Activated CD4-positive, CD25-positive, alpha-beta regulatory T cell treated with anti-CD3 and anti-CD28 coated beads, Interleukin-2, amount 50 U/mL, for 24 hours (primary cell): ENCODE measurements at places on chromosomes 12 and 14.

GRCh38 chr14:34629344-34629656 lies 648 bp downstream of the SNX6 start:
- no peak for ATAC-seq

DNA sequence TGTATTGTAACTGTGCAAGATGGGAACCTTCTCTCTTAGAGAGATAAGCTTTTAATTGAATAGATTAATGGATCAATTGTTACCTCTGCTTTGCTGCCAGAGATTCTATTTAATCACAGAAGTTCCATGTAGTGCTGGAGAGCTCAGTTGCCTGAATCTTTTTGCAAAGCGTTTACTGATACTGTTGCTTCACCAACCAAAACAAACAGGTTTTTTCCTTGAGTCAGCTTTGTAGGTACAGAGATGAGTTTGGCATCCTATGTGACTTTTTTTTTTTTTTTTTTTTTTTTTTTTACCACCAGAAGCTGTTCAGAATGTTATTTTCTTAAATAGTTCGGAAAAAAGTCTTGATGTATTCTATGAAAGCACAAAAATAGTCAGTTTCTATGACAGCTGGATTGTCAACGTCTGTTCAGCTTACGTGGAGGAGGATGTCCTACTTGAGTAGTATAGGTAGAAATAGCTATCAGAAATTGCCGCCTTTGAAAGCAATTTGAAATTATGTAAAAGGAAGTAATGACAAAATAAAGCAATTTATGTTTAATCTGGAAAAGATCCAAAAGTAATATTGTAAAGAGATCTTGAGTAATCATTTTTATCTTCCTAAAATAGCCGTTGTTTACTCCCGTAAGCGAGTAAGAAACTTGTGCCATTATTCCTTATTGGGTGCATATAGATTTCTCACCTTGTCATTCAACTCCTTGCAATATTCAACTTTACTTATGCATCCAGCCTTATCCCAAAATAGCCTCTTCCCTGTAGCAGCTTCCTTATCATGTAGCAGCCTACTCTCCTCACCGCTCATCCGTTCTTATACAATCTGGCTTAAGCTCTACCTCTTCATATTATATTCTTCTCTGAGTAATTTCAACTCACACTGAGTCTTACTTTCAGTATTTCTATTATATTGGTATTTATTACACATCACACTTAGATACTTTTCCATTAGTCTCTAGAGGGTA lies 5.2 kb downstream of the LRRK2 start:
- ATAC-seq: no peak

GRCh38 chr12:57592551-57593165 lies 1.7 kb downstream of the PIP4K2C start:
- ATAC-seq: no peak

GRCh38 chr14:88004506-88005036 lies 364 bp upstream of the GPR65 start:
- no peak for ATAC-seq

- no peak for ATAC-seq
These were observed 270.1 kb downstream of the ZFP36L1 start for GRCh38 chr14:68522510-68523325.

- no peak for ATAC-seq
These were observed 1.6 kb downstream of the CTDSP2 start for GRCh38 chr12:57844709-57845477.

DNA sequence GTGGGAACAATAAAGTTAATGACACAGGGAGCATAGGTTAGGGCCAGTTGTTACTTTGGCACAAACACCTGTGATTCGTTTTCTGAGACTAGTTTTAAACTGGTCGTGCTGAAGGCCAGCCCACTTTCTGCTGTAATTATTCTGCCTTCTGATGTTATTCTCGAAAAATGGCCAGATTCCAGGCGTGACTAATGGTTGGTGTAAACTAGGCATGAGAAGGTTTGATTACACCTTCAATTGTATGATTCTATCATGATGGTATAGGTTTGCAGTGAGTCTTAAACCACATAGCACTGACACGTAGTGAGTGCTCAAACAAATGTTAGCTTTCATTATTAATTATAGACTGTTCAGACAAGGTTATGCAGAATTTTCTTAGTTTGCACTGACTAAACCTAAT lies 39.0 kb downstream of the CKB start:
- peak; percentile 27 for ATAC-seq
